CD4-positive, alpha-beta T cell treated with Interleukin-6 for 4 hours (primary cell): ENCODE measurements at places on chromosomes 16 and 17.

GRCh38 chr16:20317117-20317516 is 10.2 kb downstream of the GP2 start:
- DNase-seq = no peak

GRCh38 chr17:1762901-1763898 is 1.3 kb downstream of the SERPINF1 start:
- peak; percentile 38 for DNase-seq

- no peak for DNase-seq
Observed at GRCh38 chr17:39699818-39700147, at the start of gene ERBB2. Gene ERBB2, plus strand, starts transcription at chr17:39700064. Its CDS starts 175 bp downstream, at chr17:39700239.

GRCh38 chr16:25066426-25066746 is 45.2 kb upstream of the LCMT1 start:
- no peak for DNase-seq

- DNase-seq = no peak
Observed at GRCh38 chr17:59277031-59277430, 54.4 kb upstream of the YPEL2 start.

GRCh38 chr17:2212400-2212981 is 91.1 kb downstream of the SMG6 start:
- DNase-seq = no peak

GRCh38 chr16:89200850-89201411 is 594 bp upstream of the SLC22A31 start:
- DNase-seq = no peak

DNA sequence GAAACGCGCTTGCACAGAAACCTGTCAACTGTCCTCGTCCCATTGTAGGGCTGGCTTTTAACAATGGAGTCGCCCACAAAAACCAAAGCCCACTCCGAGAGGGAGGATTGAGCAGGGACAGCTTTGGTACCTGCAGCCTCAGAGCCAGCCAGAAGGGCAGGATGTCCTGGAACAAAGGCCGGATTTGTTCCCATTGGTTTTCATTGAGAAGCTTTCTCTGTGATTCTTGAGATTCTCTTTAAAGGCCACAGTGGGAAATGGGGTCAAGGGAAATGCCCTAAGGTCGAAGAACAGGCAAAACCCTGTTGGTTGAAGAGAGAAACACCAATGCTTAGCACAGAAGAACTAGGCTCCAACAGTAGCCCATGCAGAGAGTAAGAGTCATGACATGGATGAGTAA is 65.4 kb downstream of the C16orf78 start:
- DNase-seq = no peak

DNA sequence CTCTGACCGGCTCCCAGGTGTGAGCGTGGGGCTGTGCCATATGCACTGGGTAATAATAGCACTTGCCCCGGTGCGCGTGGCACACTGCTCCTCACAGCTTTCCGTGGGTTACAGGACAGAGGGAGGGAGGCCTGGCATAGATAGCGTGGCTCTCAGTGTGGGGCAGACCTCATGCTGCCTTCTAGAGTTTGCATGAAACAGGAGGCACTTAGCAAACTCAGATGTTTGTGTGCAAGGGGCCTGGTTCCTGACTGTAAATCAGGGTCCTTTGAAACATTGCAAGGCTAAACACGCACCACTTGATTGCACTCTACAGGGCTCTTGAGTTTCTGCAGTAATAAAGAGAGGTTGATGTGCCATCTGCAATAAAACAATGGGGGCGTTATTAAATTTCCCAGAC is 101.7 kb downstream of the RPTOR start:
- DNase-seq = no peak

GRCh38 chr17:75892556-75893224 is 4.1 kb downstream of the TRIM65 start:
- DNase-seq = no peak

GRCh38 chr16:23368469-23368868 is 66.4 kb downstream of the SCNN1B start:
- no peak for DNase-seq

DNA sequence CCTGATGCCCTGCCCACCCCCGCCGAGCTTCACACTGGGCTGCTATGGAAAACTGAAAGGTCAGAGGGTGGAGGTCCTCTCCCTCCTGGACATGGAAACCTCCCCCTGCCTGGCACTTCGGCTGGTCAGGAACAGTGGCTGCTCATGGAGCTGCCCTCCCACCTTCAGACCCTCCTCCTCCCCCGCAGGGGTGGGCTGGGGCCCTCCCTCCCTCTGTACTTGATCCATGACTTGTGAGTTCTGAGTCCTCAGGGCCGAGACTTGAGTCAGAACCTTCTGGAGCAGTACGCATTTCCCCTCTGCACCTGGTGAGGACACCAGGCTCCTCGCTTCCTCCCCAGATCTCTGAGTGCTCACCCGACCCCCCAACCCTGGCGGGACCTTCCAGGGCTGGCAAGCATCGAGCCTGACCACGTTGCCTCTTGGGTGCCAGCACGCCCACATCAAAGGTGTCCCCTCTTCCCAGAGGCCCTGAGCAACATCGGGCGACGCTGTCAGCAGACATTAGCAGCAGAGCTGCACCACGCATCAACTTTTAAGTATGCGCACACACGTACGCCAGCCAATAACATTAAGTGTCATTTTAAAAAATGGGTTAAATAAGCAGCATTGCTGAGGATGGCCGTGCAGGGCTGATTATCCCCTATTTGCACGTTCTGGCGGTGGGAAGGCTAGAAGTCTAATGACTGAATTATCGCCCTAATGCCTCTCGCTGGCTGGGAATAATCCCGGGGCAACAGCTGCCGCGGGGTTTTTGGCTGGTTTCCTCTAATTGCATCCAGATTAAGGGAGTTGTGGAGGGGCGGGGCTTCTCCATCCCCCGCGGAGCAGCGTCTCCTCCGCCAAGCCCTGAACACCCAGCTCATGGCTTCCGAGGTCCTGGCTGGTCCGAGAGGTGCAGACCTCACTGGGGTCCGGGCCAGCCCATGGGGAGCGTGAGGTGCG is 98.0 kb downstream of the TBC1D16 start:
- DNase-seq = no peak

DNA sequence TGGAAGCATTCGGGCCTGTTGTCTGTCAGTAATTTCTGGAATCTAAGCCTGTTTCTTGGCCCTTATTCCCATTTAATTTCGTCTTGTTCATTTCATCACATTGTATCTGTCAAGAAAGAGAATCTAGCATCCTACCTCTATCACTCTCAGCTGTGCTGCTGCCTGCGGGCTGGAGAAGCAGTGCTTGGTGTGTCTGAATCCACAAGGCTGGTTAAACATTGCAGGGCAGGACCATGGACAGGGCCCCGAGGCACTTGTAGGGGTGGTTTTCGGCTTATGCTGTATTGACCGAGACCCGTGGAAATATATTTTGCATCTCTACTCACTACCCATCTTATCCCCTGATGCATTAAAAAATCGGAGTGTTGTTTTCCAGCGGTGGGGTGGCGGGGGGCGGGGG is 3.1 kb downstream of the RAB11FIP4 start:
- DNase-seq = peak; percentile 37

GRCh38 chr16:77856438-77857160 is 68.2 kb downstream of the VAT1L start:
- no peak for DNase-seq

DNA sequence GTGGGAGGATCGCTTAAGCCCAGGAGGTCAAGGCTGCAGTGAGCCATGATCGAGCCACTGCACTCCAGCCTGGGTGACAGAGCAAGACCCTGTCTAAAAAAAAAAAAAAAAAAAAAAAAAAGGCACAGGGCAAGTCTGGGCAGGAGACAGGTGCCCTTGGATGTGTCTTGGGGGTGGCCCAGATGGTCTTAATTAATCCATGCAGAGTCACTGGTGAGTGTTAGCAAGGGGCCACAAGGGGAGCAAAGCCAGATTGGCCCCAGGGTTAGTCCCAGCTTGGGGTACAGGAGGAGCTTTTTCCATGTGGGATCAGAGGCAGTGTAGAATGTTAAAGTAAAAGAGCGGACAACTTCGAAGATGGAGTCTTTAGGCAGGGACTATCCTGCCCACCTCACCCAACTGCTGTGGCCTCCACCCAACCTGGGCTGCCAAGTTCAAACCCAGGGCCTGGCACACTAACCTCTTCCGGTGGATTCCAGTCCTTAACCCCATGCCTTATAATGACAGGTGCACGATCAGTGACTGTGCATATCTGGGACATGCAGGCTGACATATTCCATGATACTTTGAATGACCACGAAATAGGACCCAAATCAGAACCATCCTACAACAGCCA is 32.2 kb upstream of the MFSD6L start:
- DNase-seq = no peak

DNA sequence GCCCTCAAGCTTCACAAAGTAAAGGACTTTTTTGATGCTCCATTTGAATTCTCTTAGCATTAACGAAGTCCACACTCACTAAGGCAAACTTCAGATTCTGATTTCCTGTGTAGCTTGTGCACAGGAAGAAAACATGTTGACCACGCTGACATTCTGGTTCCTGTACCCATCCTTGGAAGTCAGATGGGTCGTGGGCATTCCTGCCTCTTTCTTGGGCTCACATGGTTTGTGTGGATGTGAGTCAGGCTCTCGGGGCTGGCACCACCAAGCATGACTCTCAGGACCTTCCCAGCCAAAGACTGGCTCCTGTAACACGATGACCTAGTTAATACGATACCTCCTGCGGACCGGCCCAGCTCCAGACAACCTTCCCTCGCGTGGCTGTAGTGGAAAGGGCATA is 32.8 kb downstream of the ARSG start:
- DNase-seq = no peak

GRCh38 chr17:17826342-17826713 is 10.5 kb downstream of the SREBF1 start:
- peak; percentile 23 for DNase-seq
